ENCODE measurements at places on chromosomes 5 and 9.

GRCh38 chr5:124908581-124909451 lies 162.4 kb upstream of the ZNF608 start:
- peak; percentile 57 for DNase-seq

DNA sequence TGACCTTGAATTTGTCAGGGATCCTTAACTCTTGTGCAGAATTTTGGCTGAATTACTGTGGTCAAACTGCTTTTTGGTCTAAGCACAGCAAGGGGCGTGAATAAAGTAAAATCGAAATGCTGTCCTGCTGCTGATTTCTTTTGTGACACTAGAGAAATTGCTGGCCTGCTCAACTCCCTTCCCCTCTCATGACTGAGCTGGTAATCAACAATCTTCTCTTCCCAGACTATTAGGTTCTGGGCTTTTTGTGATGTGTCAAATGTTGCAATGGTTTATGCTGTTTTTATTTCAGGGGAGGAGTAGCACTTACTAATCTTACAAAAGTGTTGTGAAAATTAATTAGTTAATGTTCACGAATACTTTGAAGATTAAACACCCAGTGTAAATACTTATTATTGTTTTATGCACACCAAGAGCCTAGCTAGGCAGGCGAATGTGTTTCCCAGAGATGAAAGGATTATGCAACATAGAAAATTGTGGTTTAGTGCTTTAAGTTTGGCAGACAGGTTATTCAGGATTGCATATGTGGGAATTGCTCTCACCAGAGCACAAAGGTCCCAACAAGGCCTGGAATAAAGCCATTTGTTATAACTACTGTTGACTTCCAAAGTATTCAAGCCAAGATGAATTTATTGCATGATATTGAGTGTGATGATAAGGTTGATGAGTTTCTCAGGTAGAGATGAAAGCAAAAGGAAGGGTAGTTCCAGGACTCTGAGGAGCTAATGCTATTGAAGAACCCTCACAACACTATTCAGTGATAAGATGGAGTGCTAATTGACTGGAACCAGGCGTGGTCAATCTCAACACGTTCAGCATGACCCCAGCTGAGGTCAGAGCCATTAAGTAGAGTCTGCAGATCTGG lies 280.7 kb upstream of the ZNF608 start:
- DNase-seq, result peak; percentile 47

DNA sequence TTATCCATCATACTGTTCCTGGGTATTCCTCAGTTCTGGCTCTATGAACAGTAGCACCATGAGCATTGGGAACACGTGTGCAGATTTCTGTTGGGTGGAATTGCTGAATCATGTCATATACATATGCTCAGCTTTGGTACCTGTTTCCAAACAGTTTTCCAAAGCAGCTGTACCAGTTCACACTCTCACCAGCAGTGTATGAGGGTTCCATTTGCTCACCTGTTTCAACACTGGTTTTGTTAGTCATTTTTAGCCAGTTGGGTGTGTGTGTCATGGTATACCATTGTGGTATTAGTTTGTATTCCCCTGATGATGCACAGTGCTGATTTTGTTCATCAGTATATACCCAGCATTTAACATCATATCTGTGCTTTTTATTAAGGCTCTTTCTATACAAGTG lies 56.7 kb upstream of the ECM2 start:
- no peak for DNase-seq

- no peak for DNase-seq
These were observed 23.1 kb downstream of the WDR36 start for GRCh38 chr5:111115229-111115628.

DNA sequence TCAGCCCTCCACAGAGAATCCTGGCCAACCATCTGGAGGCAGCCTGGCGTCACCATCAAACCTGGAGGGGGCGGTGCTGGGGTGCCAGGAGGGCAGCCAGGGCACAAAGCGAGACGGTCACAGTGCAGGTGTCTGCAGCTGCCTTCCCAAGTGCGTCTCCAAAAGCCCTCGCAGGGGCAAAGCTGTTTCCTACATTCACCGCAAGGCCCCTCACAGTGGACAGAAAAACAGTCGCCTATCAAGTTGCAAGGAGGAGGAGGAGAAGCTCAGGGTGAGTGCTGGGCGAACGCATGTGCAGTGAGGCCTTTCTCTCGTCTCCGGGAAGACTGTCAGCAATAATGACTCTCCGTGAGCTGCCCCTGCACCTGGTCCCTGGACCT lies 18.0 kb upstream of the LHX3 start:
- no peak for DNase-seq

GRCh38 chr5:61082516-61083280 lies 79.6 kb downstream of the SMIM15 start:
- no peak for DNase-seq

DNA sequence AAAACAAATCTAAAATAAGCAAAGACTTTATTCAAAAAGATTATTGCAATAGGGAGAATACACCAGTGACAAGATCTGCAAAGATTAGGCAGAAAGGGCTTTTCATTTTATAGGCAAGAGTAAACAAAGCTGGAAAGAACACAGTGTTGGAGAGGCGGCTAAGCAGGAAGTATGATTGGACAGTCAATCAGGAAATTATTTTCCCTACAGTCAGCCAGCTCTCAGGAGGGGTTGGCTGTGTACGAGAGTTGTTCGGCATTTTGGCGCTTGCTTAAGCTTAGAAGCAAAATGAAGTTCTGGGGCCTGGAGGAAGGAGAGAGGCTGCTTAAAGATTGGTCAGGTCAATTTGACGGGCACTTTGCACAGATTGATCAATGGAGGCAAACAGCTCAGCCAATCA lies 1030.5 kb downstream of the TLE4 start:
- DNase-seq, result no peak

DNA sequence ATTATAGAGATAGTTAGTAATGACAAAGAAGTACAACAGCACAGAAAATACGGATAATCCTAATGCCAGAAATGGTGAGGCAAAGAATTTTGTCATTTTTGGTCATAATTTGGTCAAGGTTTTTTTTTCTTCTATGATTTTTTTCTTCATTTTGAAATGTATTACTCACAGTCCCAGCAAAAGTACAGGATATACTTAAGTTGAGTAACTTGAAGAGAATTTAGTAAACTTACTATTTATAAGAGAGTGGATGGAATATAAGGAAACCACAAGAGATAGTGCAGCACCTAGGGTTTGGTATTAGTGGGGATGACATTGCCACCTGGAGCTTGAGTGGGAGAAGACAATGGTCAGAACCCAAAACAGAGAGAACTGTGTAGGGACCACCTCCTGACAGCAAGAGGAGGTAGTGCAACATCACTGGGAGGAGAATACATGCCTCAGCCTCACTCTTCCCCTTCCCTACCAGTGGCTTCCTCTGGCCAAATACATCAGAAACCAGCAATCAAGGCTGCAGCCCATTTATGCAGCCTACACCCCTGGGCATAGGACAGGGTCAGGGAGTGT lies 434.5 kb upstream of the TRPC7 start:
- no peak for DNase-seq

- no peak for DNase-seq
These were observed 182.2 kb downstream of the AUH start for GRCh38 chr9:91179237-91180138.

DNA sequence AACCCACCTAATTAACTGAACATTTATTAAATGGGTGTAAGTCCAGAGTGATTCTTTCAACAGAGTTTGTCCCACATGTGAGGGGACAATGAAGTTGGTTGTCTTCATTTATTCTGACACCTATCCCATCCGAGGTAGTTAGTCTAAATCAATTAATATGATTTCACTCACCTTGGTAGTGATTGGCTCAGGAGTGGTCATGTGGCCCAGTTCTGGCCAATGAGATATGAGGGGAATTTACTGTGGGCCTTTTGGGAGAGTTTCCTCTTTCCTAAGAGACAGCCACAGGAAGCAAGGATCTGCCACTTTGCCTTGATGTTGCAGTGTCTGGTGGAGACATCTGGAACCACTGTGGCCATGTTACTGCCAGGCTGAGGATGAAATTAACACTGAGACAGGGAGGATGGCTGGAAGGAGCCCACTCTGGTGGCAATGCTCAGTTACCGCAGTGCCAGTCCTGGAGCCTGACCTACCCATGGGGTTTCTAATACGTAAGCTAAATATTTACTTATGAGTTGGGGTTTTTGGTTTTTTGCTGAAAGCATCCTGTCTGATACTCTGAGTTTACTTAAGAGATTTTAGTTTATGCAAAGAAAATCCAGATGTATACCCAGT lies 118.6 kb downstream of the FGF18 start:
- DNase-seq, result no peak

DNA sequence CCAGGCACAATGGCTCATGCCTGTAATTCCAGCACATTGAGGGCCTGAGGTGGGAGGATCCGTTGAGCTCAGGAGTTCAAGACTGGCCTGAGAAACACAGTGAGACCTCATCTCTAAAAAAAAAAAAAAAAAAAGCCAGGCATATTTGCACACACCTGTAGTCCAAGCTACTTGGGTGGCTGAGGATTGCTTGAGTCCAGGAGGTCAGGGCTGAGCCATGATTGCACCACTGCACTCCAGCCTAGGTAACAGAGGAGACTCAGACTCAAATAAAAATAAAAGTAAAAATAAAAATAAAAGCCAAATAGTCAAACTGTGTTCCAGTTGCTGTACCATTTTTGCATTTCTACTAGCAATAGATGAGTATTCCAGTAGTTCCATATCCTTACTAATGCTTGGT lies 616.0 kb downstream of the KIF4B start:
- DNase-seq, result no peak

DNA sequence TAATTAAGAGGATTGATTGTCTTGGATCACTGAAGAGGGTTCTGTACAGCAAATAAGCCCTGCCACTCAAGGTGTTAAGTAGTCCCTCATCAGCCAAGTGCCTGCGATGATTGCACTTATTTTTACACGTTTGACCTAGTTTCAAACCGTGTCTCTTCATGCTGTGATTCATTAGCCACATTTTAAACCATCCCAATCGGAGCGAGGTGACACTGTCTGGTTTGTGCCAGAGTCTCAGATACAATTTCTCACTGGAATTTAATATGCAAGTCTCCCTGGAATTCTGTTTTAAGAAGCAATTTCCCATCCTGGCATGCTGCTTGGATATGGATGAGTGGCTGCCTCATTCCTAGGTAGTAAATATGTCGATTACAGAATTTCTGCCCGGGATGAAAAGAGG lies 1.6 kb downstream of the INSYN2B start:
- no peak for DNase-seq

DNA sequence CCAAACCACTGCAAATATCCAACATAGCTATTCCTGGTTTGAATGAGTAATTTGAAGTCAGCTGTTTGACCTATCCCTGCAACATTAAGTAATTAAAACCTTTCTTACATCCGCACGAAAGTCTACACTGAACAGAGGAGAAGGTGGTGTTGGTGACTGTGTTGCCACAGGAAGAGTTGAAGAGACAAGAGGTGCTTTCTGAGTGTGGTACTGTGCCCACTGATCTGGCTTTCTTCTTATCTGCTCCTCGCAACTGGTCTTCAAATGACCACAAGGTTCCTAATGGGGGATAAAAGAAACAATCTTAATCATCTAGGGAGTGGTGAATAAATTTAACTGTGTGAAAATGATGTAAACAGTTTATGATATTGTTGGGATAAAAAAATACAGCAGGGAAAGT lies 29.4 kb upstream of the PDCL start:
- DNase-seq, result no peak

DNA sequence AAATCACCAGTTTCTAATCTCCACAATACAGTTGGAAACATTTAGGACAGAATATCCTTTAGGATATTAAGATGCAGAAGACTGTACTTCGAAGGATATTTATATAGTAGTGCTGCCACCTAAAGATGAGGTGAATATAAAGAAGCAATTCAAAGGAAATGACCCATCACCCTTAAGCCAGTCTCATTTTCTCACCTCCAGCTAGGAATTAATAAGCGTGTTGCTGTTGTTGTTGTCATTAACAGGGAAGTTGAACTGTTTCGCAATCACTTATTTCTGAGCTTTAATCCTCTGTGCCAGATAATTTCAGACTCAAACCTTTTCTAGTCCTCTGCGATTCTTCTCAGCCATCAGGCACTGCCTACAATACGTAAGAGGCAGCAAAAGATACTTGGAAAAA lies 7.8 kb upstream of the PURA start:
- DNase-seq, result peak; percentile 28

DNA sequence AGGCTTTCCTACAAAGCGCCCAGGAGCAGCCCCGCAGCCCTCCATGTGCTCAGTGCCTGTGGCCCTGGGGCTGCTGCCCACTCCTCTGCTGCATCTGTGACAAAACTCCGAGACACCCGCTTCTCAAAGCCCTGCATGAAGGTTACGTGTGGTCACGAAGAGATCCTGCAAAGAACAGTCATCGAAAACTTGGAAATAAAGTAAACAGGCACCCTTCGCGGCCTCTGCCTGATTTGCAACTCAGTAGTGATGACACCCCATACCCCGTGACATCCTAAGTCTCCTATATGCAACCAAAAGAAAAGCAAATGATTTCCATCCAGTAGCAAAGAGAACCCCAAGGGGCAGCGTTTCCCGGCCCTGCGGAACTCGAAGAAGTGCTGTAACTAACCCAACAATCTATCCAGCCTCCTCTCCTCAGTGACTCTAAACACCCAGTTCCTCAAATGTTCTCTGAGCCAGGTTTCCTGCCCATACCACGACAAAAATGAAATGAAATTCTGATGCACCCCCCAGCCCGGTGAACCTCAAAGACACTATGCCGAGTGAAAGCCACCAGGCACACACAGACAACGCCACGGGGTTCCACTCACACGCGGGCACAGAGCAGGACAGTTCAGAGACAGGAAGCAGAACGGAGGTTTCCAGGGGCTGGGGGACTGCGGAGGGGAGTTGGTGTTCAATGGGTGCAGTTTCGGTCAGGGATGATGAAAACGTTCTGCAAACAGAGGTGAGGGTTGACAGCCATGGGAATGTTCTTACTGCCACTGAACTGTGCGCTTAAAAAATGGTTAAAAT lies 19.0 kb downstream of the NACC2 start:
- DNase-seq, result no peak

DNA sequence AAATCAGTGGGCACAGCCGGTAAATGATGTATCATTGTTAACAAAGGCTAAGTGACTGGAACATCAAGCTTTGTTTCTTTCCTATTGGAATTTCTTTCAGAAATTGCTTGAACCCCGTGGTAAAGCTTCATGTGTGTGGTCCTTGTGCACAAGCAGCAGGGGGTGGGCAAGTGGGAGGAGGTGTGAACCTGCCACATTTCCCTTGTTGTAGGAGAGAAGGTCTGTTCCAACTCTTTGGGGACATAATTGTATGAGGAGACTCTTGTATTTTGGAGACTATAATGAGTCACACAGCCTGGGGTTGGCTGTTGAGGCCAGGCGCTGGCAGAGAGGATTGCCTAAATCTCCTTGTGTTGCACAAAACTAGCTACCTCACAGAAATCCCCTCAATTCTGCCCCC lies 620.5 kb downstream of the IRX1 start:
- DNase-seq, result no peak

DNA sequence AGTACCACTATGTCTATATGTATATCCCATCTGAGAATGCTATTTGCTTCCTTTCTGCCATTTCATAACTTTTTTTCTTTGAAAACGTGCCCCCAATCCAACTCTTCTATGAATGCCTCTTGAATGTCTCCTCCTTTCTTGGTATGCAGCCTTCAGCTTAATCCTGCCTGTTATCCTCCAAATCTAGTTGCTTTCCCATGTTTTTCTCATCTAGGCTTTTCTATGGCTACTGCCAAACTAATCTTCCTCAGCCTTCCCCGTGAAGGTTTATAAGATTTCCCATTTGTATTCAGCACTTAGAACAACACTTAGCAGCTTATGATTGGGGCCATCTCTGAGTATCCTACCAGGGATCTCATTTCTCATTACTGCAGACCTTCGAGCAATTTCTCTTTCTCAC lies 2.5 kb downstream of the TGFBR1 start:
- no peak for DNase-seq

Data from SW480 (cell line).